Cardiac fibroblast (primary cell): ENCODE measurements at places on chromosomes 4 and X.

- no peak for DNase-seq
These were observed 112.5 kb downstream of the MAB21L2 start for GRCh38 chr4:150694438-150694837.

DNA sequence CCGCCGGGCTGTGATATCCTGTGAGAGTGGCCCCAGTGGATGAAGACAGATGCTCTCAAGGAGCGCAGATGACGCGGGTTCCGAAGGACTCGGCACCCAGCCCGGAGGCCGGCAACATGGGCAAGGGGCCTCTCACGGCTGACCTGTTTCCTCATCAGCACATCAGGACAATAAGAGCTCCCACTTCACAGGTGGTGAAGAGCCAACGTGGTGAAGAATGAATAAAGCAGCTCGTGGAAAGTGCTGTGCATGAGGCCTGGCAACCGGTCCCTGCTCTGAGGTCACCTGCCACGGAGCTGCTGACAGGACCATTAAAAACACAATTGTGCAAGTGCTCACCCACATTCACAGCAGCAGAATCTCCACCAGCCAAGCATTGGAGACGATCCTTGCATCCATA, 22.9 kb downstream of the ABLIM2 start:
- no peak for DNase-seq

DNA sequence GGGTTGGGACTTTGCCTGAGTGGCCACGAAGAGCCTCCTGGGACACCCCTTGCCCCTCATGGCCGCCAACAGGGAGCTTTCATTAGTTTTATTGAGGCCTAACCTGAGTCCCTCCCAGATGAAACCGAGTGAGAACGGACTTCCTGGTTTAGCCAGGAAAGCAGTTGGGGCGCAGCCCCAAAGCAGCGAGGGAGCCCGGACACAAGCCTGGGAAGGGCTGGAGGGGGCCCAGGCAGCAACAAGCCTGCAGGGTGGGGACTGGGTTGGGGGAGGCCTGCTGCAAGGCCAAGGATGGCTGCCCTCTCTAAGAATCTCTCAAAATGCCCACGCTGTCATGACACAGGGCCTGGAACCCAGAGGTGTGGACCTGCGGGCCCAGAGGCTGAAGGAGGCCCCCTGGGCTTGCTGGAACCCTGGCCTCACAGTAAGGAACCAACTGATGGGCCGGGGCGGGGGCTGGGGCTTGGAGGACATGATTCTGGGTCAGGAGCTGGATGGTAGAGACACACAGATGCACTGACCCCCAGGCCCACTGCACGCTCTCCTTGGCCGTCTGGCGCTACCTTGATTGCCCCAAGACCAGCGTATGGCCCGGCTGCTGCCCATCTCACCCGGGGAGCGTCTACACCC, 5.8 kb downstream of the HMX1 start:
- no peak for DNase-seq

DNA sequence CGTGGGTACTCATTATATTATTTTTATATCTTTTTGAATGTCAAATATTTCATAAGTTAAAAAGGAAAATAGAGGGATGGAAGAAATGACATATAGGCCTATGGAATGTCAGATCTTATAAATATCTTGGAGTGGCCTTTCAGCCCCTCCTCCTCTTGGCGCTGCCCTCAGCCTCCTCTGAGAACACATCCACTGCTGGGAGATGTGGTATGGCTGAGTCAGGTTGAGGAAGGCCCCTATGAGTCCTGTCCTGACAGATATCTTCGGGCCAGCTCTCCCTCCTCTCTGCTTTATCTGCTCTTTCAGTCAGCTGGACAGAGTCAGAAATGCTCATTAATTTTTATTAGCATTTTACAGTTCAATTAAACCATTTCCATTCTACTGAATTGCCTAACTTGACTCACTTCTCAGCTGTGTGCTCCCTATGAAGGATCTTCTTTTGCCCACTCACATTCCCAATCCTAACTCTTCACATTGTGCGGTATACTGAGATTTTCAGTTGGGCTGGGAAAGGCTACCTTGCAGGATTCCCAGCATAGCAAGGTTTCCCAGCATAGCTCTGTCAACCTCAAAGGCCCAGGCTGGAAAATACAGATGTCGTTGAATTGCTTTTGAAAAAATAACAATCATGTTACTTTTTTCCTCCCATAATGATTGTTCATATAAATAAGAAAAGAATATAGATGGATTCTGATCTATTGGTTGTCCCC, 128.0 kb downstream of the ARHGEF9 start:
- DNase-seq = peak; percentile 70

DNA sequence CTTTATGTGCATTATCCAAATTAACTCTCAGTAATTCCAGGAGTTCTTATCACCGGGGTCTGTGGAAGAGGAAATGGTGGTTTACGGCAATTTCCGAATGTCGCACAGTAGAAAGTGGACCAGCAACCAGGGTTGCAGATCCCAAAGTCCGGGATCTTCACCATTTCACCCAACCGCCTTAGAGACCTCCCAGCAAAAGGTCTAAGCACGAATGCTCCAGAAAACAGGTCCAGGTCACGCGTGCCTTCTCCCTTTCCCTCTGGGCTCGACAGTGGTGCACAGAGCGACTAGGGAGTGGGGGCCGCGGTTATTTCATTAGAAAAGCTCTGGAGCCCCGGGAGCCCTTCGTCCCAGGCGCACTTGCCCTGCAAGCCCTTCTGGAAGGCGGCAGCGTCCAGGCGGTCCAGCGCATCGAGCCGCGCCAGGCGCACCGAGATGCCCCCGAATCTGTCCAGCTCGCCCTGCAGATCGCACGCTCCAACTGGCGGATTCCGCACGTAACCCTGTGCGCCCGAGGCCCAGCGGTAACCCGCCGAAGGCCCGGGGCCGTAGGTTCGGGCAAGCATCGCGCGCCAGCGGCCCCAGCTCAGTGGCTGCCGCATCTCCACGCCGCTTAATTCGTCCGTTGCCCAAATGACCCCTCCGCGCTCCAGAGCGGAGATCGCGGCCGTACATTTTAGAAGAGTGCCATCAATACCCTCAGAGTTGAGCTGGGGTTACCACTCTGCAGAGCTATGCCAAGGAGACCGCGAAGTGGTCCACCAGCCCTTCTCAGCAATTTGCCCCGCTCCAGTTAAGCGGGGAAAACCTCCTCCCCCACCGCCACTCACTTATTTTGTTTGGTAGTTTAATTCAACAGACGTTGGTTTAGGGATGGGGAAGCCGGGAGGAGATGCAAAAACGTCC, at the start of gene NUDT6:
TSS of gene NUDT6 (minus strand) at position 627 of the 906 bp plus-strand sequence. CDS start at position 602, 25 bp downstream.
- peak; percentile 72 for DNase-seq

GRCh38 chrX:119734897-119735339, 23.5 kb upstream of the SOWAHD start:
- DNase-seq = peak; percentile 26

GRCh38 chrX:111447298-111447697, 35.3 kb upstream of the DCX start:
- peak; percentile 0 for DNase-seq
